ENCODE measurements at places on chromosomes 13 and 19.

GRCh38 chr19:32098968-32099367 lies 246.4 kb upstream of the ZNF507 start:
- DNase-seq, result no peak

DNA sequence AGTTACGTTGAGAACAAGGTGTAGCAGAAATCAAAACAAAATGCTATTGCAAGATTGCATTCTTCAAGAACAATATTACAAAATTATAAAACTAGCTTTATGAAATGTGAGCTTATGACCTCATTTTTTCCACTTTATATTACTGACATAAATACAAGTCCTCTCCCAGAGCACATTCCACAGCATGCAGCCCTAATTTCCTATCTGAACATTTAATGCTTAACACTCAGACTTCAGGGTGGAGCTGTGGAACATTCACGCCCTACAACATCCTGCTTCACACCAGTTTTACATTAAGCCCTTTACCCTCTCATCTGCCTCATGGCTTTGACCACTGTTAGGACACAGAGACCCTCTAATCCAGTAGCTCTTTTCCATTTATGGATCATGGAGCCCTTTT lies 65.5 kb downstream of the EPSTI1 start:
- DNase-seq, result no peak

GRCh38 chr19:40433391-40434216 lies 7.8 kb upstream of the SERTAD1 start:
- DNase-seq, result peak; percentile 92

DNA sequence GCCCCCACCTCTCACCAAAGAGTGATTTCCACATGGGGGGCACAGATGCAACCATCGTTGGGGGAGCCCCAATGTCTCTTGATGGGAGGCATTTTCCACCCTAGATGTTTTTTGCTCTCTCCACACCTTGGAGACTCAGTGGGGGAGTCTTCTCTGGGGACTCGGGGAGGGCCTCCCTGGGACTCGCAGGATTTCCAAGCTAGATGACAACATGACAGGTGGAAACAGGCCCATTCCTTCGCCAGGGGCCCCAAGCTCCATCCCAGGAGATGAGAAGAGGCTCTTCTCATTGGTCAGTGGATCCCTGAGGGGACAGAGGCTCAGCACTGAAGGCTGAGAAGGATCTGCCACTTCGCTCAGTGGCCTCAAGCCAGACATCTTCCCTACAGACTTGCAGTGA lies 12.7 kb upstream of the KIR2DL4 start:
- DNase-seq, result no peak

DNA sequence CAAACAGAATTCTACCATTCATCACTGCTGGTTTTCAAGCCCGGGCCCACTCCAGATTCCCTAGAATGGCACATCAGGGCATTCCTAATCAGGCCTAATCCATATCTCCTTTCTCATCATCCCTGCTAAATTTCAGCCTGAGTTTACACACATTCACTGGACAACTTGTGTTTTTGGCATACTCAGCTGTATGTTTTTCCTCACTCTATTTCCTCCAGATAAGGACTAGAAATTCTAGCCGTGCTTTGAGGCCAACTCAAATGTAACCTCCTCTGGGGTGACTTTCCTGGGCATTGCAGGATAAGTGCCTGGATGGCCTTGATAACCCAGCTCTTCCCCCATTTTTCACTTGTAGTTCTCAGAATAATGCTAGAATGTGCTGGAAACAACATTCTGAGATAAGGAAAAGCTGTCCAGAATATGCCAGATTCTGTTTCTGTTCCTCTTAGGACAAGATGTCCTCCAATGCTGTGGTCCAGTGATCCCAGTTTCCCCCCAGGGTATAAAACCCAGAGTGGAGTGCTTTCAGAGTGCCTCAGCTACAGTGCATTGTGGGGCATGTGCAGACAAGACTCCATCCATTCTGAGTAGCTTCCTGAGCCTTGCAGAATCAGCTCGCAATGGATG lies 66.9 kb upstream of the CLDN10 start:
- no peak for DNase-seq

DNA sequence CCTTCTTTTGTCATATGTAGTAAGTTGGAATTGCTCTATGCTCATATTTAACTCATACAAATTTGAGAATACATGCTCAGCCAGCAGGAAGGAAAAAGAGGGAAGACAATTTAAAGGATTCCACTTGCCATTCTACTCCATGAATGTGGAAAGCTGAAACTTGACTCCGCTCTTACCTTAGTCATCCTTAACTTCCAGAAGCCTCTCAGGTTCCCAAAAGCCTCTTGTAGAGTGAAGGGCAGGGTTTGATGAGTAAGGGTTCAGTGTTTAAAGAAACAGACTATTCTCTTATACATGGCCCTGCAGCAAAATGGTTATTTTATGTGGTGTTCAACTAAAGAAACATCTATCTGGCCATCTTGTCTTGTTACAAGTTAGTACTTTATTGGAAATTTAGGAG lies 27.1 kb downstream of the FAM124A start:
- no peak for DNase-seq

- no peak for DNase-seq
Measured at GRCh38 chr19:49133621-49134454, 14.5 kb downstream of the PPFIA3 start.
